Cardiac fibroblast (primary cell): ENCODE measurements at places on chromosomes 16 and 17.
A peak's percentile ranks its signal among the peaks of the same experiment; 100 is the strongest.

DNA sequence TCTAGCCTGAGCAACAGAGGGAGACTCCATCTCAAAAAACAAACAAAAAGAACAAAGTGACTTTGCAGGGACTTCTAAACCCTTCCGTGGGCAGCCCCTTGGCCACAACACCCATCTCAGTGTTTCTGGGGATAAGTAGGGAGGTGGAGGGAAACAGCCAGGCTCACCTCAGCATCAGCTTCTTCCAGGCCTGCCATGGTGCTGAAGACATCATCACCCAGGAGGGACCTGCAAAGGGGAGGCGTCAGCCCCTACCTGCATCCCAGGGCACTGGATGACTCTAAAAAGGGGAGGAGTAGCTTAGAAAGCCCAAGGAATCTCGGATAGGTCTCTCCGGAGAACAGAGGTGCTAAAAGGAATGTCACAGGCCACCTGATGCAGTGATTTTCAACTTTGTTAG is 9.8 kb downstream of the FBF1 start:
- DNase-seq = no peak

GRCh38 chr17:75552425-75553294 is 27.2 kb downstream of the LLGL2 start:
- no peak for DNase-seq

- no peak for DNase-seq
These were observed 149.3 kb downstream of the MSI2 start for GRCh38 chr17:57405491-57406072.

DNA sequence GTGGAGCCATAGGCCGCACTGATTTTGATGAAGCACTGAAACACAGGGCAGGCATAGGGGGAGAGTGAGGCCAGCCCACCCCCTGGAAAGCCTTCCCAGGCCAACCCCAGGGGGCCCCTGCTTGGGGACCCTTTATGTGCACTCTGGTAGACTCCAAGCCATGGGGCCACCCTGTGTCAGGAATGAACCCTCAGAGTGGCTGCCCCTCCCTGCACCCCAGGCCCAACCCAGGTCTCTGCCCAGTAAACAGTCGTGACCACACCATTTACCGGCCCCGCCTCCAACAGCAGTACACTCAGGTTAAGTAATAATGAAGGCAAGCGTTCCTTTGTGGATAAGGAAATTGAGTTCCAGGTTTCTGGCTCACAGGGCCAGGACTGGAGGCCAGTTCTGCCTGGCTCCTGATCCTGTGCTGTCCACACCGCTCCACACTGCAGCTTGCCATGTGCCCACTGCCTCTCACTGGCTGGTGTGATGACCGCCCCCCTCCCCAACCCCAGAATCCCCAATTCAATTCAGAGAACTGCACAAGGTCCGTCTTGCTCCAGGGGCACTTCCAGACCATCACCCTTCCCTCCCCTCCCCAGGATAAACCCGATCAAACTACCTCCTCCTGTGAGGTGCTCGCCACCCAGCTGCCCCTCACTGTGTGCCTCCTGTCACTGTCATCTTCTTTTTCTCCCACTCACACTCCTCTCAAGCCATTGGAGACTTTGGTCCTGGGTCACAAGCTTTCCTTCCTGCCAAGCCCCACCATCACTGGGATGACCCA is 13.6 kb downstream of the PIMREG start:
- no peak for DNase-seq

DNA sequence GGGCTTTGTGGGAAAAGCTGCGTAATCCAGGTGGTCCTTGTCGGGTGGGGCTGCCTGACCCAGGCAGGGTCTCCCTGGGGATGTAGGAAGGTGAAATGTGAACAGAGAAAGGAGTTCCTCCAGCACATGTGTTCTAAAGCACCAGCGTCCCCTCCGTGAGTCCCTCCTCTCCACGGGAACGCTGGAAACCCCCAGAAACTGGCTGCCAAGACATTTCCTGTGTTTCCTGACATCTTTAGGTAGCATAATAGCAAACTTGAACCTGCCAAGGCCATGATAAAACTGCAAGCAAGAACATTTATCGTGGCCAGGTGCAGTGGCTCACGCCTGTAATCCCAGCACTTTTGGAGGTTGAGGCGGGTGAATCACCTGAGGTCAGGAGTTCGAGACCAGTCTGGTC is 12.6 kb upstream of the PYDC1 start:
- DNase-seq = no peak

DNA sequence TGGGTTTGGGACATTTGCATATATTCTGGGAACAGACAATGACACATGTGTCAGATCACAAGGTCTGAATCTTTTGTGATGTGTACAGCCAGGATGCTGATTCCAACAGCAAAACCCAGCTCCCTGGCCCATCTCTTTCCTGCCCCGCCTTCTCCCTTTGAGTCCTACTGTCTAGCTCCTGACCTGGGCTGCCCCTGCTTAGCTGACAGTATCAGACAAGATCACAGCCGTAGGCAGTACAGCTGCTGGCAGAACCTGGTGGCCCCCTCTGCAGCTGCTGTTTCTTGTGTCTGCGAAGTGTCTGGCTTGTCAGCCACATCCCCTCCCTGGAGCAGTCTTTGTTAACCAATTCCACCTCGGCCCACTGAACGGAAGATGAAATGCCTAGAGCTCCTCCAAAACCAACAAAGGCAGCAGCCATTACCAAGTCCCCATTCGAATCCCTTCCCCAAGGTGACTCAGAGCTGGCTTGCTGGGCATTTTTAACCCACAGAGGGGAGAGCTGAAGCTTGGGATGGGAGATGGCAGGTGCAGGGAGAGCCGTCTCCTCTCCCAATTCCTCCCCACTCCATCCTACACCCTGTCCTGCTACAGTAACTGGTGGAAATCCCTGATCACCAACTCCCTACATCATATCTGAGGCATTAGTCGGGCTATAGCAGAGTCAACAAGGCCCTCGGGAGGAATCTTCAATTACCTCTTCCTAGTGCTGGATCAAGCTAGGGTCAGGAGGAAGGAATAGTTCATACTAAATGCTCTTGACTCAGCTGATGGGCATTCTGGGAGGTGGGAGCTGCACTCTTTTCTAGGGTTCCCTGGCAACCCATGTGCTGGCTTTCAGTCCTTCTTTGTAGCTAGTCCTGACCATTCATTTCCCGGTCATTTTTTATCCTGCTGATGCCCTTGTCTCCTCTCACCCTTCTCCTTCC is 5.8 kb downstream of the PIPOX start:
- no peak for DNase-seq

GRCh38 chr17:46942441-46943217 is 19.7 kb downstream of the GOSR2 start:
- DNase-seq = peak; percentile 88

- peak; percentile 64 for DNase-seq
These were observed 654 bp downstream of the LASP1 start for GRCh38 chr17:38870259-38871165.
